ENCODE measurements at places on chromosomes 16 and 17.

GRCh38 chr16:89798832-89799370 lies 17.5 kb downstream of the FANCA start:
- DNase-seq: no peak

GRCh38 chr16:81435103-81435502 lies 9.5 kb upstream of the CMIP start:
- no peak for DNase-seq

DNA sequence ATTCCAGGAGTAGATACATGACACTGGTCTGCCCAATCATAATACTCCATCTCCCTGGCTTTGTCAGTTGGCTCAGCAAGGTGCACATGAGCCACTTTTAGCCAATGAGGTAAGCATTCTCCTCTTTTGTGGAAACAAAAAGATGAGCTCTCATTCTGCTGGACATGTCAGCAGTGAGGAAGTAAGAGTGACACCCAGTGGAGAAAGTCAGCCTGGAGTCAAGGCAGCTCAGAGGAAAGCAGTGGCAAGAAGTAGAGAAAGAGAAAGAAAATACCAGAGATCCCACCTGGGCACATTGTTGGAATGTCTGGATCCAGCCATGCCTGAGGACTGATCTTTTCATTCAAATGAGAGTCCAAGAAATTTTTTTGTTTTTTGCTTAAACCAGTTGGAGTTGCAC lies 496.9 kb upstream of the C16orf82 start:
- DNase-seq: no peak

GRCh38 chr16:80803339-80804055 lies 901 bp downstream of the CDYL2 start:
- DNase-seq: no peak

DNA sequence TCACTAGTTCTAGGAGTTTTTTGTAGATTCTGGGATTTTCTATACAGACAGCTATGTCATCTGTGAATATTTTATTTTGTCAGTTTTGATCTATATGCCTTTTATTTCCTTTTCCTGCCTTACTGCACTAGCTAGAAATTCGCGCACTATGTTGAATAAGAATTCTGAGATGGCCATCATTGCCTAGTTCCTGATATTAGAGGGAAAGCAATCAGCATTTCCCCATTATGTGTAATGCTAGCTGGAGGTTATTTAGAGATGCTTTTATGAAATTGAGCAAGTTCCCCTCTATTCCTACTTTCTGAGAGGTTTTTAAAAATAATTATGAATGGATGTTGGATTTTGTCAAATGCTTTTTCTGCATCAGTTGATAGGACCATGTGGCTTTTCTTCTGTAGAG lies 23.8 kb downstream of the MPRIP start:
- DNase-seq: no peak

GRCh38 chr17:37273409-37274051 lies 102.3 kb upstream of the C17orf78 start:
- DNase-seq: no peak

- DNase-seq: no peak
Observed at GRCh38 chr16:62503073-62503472, 466.8 kb upstream of the CDH8 start.

GRCh38 chr17:81577278-81578000 lies 25.3 kb upstream of the FAAP100 start:
- no peak for DNase-seq

GRCh38 chr16:24203675-24204074 lies 52.5 kb upstream of the CACNG3 start:
- no peak for DNase-seq

All from cortex of kidney (tissue), 1 donor.